NCI-H1417 treated with DMSO at 0.1 percent for 48 hours (cell line): ENCODE measurements at places on chromosomes 4 and X.

DNA sequence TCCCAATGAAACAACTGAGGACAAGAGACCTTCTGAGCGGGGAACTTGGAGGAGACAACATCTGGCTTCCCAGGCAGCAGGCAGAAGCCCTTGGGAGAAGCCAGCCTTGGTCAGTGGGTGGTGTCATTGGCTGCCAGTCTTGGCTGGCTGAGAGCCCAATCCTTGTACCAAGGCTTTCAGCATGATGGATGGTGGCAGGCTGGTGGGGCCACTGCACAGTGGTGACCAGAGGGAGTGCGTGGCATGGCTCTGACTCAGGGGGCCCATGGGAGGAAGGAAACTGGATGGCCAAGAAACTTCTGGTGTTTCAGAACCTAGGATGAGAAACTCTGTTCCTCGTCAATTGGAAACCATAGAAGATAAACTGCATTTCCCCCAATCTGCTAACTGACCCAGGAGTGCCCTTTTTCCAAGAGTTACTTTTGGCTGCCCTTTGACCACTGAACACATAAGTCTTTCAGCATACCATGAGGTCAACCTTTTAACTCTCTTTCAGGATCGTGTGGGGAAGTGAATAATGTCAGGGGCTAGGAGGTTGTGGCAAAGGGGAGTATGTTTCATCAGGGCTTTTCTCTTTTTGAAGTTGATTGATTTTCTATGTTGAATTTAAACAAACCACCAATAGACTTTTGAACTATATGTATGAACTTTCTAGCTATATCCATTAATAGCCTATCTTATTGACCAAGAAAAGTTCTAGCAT lies 60.9 kb downstream of the SOWAHB start:
- no peak for DNase-seq

GRCh38 chr4:168604496-168605373 lies 107.9 kb downstream of the PALLD start:
- DNase-seq = no peak

- no peak for DNase-seq
These were observed 21.5 kb downstream of the BTC start for GRCh38 chr4:74772783-74773182.

DNA sequence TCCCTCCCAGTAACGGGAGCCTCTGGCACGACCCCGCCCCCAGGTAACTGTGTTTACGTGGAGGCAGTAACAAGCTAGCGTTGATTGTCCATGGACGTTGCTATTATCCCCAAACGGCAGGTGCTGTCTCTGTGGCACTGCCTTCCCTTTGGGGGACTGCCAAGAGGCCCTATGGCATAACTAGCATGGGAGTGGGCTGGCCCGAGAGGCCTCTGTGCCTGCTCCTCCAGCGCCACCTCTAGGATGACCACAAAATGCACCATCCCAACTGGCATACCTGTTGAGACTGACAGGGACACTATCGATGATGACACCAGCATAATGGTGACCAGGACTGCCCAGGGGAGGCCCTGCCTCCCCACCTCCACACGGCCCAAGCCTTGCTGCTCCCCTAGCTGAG lies 1.5 kb downstream of the SRPK3 start:
- peak; percentile 48 for DNase-seq

- no peak for DNase-seq
These were observed 11.3 kb downstream of the PNCK start for GRCh38 chrX:153662266-153662665.

GRCh38 chr4:184574861-184575260 lies 74.4 kb downstream of the CASP3 start:
- DNase-seq = no peak

DNA sequence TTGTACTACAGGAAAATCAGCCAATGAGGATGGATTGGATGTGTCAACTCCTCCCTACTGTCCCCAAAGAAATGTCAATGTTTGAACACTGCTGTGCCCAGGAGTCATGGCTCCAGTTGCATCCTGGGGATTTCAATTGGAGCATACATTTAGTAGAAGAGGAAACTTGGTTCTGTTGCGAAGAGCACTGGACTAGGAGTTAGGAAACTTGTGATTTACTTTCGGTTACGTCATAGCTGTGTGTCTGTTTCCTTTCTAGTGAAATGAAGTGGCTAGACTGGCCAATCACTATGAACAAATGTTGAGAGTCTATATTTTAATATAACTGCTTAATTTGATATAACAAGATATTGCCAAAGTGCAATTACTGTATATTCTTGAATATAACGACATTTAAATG lies 35.2 kb downstream of the ARL9 start:
- no peak for DNase-seq

GRCh38 chr4:134780244-134780643 lies 578.7 kb upstream of the PABPC4L start:
- DNase-seq = no peak

DNA sequence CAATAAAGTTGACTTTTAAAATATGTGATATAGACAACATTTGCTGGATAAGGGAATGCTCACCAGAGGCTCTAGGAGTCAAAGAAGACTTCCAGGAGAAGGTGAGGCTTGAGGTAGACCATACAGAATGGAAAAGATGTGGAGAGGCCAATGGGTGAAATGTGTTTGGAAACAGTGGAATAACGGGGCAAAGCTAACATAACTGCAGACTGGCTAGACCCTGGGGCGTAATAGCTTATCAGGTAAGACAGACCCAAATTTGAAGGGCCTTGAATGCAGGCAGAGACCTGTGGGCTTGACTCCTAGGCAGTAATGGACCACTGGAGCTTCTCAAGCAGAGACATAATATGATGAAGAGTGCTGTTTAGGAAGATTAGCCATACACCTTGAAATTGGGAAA lies 25.4 kb downstream of the GPC3 start:
- DNase-seq = no peak

GRCh38 chrX:12949927-12950656 lies 24.8 kb upstream of the TMSB4X start:
- no peak for DNase-seq
